ENCODE measurements at places on chromosomes 1 and 21.

DNA sequence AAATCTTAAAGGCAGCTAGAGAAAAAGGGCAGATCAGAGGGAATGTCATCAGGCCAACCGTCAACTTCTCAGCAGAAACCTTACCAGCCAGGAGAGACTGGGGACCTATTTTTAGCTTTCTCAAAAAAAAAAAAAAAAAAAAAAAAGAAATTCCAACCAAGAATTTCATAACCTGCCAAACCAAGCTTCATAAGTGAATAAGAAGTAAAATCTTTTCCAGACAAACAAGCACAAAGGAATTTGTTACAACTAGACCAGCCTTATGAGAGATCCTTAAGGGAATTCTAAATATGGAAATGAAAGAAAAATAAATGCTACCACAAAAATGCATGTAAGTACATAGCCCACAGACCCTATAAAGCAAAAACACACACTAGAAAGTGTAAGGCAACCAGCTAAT, 267.7 kb downstream of the AKT3 start:
- DNase-seq = peak; percentile 18

- DNase-seq = no peak
These were observed 878.3 kb upstream of the CXADR start for GRCh38 chr21:16634515-16634914.

- DNase-seq = no peak
These were observed 207.7 kb upstream of the KAZN start for GRCh38 chr1:14390816-14391215.

GRCh38 chr1:230211436-230212145, 144.6 kb downstream of the GALNT2 start:
- no peak for DNase-seq

GRCh38 chr1:205256951-205257625, 29.3 kb downstream of the TMCC2 start:
- no peak for DNase-seq

DNA sequence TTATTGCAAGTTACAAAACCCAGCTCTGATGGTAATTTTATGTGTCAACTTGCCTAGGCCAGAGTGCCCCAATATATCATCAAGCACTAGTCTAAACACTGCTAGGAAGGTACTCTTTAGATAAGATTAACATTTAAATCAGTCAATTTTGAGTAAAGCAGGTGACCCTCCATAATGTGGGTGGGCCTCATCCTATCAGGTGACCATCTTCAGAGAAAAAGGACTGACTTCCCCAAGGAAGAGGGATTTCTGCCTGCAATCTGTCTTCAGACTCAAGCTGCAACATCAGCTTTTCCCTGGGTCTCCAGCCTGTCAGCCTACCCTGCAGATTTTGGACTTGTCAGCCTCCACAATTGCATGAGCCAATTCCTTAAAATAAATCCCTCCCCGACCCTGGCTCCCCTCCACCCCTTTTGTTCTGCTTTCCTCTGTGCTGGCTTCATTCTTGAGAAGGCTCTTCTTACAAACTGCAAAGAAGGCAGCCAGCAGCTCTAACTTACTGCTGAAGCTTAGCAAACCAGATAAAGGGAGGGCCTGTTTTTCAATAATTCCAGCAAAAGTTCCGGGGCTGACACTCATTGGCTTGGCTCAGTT, 56.4 kb upstream of the RUNX3 start:
- DNase-seq = no peak

GRCh38 chr1:113808450-113809195, 3.7 kb downstream of the RSBN1 start:
- peak; percentile 11 for DNase-seq

- no peak for DNase-seq
These were observed 5.7 kb upstream of the MATN1 start for GRCh38 chr1:30728832-30729638.

DNA sequence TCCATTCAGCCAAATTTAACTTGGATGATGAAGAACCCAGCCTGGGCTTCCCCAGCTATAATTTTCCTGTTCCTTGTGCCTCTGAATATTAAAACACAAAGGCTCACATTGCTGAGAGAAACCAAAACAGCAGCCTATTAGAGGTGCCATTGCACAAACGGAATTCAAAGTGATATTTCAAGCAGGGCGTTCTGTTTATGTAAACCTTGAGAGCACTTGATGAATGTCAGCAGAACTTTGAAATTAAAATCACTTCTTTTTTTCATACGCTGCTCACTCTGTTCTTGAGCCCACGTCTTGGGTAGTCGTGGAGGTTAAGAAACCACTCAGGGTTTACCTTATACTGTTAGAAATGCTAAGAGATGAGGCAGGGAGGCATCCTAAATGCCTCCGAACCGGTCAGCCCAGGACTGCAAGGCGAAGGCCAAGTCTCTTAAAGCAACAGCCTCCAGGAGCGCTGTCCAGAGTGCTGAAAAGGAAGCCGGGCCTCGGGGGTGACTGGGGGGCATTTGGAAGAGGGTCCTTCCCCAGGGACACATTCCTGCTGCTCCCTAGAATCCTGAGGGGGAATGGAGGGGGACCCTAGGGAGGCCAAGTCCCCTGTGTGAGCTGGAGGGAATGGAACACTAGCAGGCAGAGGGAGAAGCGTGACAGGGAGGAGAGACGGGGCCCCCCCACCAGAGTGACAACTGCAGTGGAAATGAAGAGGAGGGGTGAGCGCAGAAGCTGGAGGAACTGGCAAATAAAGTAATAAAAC, 154.8 kb upstream of the VAMP3 start:
- DNase-seq = peak; percentile 64

DNA sequence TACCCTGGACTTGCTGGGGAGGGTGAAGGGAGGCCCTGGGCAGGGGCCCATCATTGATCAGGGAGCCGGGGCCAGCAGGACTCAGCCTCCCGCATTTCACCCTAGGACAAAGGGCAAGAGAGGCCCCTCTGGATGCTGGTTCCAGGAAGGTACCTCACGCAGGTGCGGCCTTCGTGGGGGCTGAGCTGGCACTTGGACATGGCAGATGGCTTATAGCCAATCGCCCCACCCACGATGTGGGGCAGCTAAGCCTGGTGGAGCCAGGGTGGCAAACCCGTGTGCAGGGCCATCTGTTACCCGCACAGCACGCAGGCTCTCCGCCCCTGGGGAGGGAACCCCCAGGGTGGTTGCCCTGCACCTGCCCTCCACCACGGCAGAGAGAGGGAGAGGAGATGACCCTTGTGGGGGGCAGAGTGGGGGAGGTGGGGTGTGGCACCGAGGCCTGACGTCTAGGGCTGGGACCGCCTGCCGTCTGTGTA, 2.5 kb downstream of the TFF3 start:
- no peak for DNase-seq

GRCh38 chr1:85464497-85465098, 361 bp downstream of the DDAH1 start:
- peak; percentile 80 for DNase-seq

- DNase-seq = peak; percentile 97
These were observed 28.4 kb downstream of the TRIM45 start for GRCh38 chr1:117093091-117093534.

DNA sequence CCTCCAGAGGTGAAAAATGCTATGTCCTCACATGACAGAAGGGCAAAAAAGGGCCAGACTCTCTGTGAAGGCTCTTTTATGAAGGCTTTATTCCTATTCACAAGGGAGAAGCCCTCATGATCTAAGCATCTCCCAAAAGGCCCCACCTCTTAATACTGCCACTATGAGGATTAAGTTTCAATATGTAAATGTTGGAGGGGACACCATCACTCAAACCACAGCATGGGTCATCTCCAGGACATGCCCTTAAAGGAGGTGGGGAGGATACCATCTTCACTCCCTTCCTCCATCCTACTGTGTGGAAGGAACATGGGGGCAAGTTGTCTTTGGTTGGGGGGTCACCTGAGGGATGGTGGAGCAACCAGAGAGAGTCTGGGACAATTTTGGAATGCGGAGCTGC, 170.1 kb downstream of the TRIM33 start:
- no peak for DNase-seq

DNA sequence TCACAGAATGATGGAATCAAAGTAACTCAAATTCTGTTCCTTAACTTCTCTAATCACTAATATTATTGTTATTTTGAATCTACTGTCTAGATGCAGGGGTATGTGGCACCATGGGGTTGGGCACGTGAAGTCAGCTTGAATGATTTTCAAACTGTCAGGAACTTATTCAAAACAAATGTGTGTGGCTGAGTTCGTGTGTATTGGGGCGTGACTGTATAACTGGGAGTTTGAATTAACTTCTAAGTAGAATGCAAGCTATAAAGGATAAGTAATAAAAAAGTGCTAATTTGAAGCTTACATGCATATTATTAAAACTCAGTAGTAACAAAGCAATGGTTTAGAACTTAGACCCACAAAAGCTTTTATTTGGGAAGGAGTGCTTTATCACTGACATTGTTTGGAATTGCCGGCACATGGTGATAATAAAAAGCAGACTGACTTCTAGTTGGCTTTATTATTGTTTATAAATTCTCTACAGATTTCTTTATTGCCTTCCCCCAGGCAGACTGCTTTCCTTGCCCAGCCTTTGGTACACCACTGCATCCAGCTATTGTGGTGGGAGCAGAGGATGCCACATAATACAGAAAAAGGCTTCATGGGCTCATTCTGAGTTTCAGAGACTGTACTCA, 84.3 kb downstream of the TENT5C start:
- DNase-seq = no peak

- DNase-seq = peak; percentile 70
These were observed 45.8 kb downstream of the MIGA1 start for GRCh38 chr1:77825131-77825709.

DNA sequence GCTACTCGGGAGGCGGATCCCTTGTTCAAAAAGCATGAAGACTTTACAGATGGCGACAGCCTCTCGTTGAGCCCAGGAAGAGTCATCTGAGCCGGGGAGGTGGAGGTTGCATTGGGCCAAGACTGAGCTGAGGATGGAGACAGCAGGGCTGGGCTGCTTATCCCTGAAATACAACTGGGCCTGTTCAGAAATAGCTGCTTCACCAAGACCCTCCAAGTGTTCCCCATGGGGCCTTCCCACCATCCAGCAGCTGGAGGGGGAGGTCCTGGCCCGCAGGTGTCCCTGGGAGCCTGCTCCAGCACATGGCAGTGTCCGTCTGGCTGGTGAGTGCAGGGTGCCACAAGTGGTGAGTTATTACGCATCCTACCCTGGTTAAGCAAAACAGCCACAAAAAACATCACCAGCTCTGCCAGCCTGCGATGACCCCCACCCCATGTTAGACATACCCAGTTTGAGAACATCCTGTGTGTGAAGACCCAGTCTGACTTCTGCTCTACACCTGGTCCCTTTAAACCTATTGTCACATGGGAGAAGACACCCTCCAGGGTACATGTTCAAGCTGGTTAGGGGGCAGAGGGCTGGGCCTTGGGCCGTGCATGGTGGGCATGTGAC, 93.1 kb upstream of the TMPRSS2 start:
- DNase-seq = no peak

DNA sequence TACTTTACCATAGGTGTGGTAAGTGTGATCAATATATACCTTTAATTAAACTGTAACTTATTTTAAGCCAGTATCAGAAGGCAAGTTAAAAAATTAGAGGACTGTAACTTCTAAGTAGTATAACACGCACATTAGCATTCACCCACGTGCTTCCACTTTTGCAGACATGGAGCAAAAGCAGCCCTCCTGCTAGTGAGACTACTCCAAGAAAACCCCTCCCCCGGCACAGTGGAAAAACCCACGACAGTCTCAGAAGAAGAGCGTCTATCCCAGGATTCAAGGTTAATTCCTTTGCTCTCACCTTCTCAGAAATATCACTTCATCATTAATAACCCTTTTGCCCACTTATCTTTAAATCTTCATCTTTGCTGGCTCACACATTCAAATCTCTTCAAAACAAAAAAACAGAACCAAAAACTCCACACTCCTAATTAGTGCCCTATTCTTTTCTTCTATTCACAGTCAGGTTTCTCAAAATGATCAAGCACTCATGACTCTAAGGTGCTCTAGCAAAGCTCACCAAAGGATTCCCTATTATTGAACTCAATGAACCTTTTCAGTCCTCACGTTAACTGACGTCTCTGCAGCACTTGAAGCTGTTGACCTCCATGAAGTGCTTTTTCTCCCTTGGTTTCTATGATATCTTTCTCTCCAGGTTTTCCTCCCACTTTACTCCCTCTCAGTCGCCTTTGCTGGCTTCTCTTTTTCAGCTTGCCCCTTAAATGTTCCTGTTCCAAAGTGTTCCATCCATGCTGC, 213.5 kb downstream of the SMYD3 start:
- no peak for DNase-seq

GRCh38 chr21:45640001-45640887, 3.3 kb upstream of the PCBP3 start:
- DNase-seq = no peak

- DNase-seq = no peak
These were observed 108.5 kb upstream of the LRRC7 start for GRCh38 chr1:69459244-69459643.

GRCh38 chr21:20010691-20011200, 987.5 kb upstream of the NCAM2 start:
- no peak for DNase-seq

DNA sequence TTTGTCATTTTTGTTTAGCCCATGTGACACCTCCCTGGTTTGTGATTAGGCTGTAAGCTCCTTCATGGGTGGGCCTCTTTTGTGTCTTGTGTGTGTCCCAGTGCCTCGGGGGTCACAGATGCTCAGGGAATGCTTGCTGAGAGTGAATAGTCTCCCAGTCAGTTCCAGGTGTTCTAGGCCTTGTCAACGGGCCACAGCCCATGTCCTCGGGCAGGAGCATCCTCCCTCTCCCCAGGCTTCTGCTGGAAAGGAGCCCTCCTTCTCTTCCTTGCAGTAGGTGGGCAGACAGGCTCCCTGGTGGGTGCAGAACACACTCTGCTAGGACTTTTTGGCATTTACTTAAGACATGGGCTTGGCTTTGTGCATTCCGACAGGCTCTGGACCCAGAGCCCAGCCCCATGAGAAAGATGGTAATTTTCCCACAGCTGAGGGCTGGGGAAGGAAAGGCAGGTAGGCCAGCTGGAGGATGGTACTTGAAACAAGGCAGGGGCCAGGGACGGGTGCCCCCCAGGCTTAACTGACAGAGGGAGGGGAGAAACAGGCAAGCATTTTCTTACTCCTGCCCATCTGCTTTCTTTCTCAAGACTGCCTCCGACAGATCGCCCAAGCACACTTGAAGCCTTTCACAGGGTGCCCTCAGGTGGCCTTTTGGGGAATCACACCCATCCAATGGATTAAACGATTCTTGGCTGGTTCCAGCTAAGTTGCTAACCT, 7.1 kb upstream of the CPLANE2 start:
- peak; percentile 91 for DNase-seq
